Ovary (tissue), 10 donors: ENCODE measurements at places on chromosomes 16 and 17. TPM values are rescaled to one million over a fixed set of nuclear protein-coding genes. Genes with fewer than 3 reads are reported as not detected.

GRCh38 chr17:59513934-59514841, 51.2 kb upstream of the DHX40 start:
- H3K4me1 ChIP-seq = peaks cover 7% of the 10 kb centered on the region
- H3K36me3 ChIP-seq = no peaks in the 10 kb centered on the region
- no peak overlapping the region for H3K27ac ChIP-seq
- peak; percentile 68 for DNase-seq
- H3K4me3 ChIP-seq = no peak overlapping the region

DNA sequence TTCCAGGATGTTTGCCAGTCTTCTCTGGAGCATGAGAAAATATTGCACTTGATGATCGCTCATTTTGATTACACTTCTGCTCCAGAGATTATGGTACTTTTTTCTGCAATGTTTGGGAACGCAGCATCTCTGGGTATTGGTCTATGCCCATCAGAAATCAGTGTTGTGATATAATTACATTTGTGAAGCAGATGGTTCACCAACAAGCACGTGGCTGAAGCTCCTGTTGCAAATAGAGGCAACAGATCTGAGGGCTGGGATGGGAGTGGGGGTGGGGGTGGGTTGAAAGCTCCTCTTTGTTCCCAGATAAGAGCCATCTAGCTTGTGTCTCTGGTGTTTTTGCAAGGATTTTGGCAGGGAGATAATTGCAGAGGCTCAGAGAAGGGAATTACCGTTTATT, 252.3 kb downstream of the SHISA9 start:
- H3K4me3 ChIP-seq = no peak overlapping the region
- DNase-seq = no peak

DNA sequence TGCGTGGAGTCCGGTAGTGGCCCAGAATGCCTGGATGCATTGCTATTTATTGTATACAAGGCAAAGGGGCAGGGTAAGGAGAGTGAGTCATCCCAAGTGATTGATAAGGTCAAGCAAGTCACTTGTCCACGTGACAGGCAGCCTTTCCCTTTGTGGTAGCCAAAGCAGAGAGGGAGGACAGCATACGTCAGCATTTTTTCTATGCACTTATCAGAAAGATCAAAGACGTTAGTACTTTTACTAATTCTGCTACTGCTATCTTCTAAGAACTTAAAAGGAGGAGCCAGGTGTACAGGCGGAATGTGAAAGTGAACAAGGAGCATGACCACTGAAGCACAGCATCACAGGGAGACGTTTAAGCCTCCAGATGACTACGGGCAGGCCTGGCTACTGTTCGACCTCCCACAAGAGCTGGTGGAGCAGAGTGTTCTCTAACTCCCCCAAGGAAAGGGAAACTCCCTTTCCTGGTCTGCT, 47.9 kb upstream of the ARL4D start:
- no peaks in the 10 kb centered on the region for H3K36me3 ChIP-seq
- no peaks in the 10 kb centered on the region for H3K4me1 ChIP-seq
- H3K27me3 ChIP-seq = no peaks in the 10 kb centered on the region
- no peak overlapping the region for H3K27ac ChIP-seq
- no peak for DNase-seq
- no peak overlapping the region for H3K4me3 ChIP-seq

DNA sequence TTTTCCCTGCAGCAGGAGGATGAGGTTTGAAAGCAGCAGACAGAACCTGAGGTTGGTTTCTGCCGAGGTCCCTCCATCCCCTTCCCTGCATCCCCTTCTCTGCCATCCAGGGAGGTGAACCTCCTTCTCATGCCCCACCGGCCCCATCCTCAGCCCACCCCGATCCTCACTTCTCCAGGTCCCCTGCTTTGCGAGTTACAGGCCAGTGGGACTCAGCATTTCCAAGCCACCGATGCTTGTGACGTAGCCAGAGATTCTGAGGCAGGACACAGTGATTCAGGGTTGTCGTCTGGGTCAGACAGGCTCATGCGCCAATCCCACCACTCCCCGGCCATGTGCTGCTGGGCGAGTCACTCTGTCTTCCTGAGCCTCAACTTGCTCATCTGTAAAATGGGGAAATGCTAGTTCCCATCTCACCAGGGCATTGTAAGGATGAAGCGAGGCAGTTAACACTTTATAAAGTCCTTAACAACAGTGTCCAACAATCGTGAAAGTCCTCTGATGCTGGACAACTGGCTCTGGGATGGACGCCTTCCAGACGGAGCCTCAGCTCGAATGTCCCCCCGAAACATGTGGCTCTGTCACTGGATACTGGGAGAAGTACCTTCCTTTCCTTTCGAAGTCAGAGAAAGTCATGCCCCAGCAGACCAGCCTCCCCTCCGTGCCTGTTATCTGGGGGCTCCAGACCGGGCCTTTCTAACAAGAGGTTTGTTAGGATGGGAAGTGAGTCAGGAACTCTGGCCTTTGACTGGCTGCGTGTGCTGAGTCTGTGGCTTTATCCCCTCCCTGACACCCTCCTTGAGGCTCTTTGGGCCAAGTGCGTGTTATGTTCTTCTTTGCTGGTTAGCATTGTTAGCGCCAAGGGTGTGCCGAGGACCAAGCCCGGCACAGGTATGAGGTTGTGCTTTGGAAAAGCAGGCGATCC, 21.9 kb downstream of the SEC14L5 start:
- H3K27me3 ChIP-seq = no peaks in the 10 kb centered on the region
- H3K36me3 ChIP-seq = no peaks in the 10 kb centered on the region

- H3K27me3 ChIP-seq = no peaks in the 10 kb centered on the region
- H3K4me3 ChIP-seq = no peak overlapping the region
- H3K27ac ChIP-seq = no peak overlapping the region
- H3K36me3 ChIP-seq = no peaks in the 10 kb centered on the region
- H3K4me1 ChIP-seq = peaks cover 10% of the 10 kb centered on the region
Observed at GRCh38 chr16:85544668-85545067, 68.5 kb upstream of the GSE1 start.

Gene PRSS22
- total RNA-seq = 7.2 TPM

Gene EVI2A
- 6.1 TPM for total RNA-seq
